CD4-positive, alpha-beta T cell (primary cell): ENCODE measurements at places on chromosomes 7 and 10. TPM values are rescaled to one million over a fixed set of nuclear protein-coding genes. Genes with fewer than 3 reads are reported as not detected.

The HECW1 gene
- not detected for total RNA-seq

The STEAP4 gene
- total RNA-seq = not detected

The UNCX gene
- not detected for total RNA-seq

The CPED1 gene
- total RNA-seq = 0.08 TPM

The ZNF239 gene
- total RNA-seq = 0.63 TPM

The CLDN12 gene
- total RNA-seq = 1.1 TPM

The DGKB gene
- not detected for total RNA-seq

GRCh38 chr7:74287303-74288033, 1.7 kb upstream of the CLIP2 start:
- no peak for DNase-seq

DNA sequence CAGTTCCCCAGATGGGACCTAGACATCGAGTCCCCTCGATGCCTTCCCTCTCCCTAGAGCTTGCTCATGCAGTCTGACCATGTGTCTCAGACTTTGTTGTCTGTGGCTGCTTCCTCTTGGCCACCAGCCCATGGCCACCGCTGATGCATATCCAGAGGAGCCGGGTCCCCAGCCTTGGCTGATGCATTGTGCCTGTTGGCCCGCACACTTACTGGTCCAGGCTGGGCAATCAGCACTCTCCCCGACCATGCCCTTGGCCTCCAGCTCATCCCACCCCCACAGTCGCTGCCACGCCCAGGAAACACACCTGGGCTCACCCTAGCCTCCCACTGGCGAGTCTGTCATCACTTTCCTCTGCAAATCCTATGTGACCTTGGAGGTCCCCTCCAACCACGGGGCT, 10.1 kb downstream of the NPC1L1 start:
- no peak for DNase-seq

DNA sequence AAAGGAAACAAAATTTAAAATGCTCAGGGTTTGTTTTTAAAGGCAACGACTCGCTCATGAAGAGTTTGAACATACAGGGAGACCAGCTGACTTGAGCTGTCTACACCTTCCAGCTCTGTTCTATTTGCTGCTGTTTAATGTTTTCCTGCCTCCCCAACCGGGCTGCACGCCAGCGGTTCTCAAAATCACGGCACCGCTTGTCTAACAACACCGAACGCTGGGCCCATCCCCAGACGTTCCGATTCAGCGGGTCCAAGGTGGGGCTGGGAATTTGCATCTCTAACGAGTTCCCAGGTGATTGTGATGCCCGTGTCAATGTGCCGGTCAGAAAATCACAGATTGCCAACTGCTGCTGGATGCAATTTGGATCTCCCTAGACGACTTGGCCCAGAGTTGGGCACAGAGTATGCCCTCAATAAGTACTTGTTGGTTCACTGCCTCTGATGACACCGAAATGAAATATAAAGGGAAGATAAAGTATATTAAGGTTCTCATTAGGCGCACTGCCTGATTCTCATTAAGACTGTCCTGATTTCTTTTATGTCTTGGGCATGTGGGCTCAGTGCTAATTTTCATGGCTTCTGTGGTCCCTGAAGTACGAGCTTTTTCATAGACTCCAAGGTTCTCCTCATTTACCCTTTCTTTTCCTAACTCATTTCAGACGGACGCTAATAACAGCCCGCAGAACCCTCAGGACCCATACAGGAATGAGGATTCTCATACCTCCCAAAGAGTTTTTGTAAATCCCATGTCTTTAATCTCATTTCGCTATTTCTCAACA, 28.5 kb downstream of the CELF2 start:
- no peak for DNase-seq

DNA sequence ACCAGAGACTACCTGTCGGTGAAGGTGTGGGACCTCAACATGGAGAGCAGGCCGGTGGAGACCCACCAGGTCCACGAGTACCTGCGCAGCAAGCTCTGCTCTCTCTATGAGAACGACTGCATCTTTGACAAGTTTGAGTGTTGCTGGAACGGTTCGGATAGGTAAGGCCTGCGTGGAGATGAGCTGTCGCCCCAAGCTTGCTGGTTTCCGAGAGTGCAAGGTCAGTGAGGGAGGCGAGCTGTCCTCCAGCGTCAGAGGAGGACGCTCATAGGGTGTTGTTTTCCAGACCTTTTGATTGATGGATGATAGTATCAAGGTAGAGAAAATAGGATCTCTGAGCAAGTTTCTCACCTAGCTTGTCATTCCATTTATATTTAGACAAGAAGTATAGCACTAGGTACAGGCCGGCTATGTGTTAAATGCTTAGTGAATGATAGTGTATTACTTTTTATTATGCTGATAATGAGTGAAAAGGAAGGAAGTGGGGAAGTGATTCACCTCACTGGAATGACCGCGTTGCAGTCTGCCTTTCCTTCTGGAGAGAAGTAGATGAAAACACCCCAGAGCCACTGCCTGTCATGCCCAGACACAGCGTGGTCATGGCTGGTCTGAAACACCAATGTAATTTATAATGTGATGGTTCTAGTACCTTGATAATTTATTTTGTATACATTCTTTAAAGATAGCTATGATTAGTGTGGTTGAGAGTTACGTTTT, 33.9 kb downstream of the BNIP3 start:
- DNase-seq = no peak

DNA sequence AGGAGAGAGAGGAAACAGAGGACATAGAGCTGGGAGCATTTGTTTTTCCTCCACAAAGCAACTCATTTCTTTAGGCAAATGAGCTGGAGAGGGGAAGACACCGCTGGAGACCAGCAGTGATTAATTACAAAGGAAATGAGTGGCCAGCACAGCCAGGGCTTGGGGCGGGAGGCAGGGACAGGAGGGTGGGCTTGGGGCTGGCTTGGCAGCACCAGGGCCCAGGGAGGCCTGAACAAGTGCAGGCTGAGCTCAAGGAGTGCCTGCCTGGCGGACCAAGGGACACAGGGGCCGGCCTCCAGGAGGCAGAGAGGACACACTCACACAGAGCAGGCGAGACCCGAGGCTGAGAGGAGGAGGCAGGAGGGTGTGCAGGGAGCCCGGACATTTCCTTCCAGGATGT, 149.0 kb upstream of the UNC5B start:
- no peak for DNase-seq

DNA sequence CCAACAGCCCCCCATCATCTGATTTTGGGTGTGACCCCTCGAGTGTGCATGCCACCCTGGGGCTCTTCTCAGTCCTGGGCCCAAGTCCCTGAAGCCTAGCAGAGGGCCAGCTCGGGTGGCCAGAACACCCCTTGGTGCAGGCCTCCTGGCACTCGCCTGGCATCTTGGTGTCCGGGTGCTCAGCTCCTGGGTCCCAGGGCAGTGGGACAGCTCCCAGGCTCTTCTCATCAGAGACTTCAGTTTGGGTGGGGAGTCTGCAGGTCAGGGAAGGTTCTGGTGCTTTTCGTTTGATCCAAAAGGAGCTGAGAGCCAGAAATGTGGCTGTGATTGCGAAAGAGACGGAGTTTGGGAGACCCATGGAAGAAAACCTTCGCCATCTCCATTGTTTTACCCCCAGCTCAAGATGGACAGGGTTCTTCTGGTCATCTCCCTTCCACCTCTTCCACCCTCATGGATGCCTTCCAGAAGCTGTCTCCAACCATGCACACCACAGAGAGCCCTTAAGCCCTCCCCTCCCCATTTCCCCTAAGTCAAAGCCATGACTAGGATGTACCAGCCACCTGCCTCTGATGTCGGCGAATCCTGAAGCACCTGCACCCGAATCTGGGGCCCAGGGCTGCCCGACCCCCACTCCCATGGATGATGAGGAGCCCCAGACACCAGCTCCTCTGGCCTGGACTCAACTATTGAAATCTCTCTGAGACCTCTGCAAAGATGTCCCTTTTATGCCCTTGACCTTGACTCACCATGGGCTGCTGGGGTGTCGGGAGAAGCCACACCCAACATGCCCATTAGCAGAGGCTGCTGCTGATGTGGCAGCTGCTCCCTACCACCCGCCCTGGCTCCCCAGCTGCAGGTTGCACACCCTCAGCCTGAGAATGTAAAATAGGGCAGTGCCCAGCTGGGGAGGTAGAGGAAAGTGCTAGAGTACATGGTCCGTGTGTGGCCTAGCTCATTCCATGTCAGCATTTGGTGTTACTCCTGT, 55.3 kb downstream of the ADCYAP1R1 start:
- DNase-seq = no peak

DNA sequence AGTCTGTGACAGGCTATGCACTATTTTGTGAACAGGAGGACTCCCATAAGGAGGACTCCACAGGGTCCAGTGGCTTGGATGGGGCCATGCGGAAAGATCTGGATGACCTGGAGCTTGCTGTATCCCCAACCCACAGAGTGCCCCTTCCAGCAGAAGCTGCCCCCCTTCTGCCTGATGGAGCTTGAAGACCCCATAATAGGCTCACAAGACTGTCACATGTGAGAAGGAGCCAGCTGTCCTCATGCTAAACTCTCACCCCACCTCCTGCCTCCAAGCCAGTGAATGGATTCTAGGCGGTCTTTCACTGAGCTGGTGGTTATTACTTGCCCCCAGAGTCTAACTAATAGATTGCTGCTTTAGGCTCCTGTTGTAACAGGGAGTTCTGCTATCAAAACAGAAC, 79.1 kb downstream of the XRCC2 start:
- no peak for DNase-seq

- DNase-seq = no peak
Observed at GRCh38 chr10:71132321-71132810, 80.0 kb upstream of the UNC5B start.

- DNase-seq = no peak
Observed at GRCh38 chr10:118020365-118020764, 26.4 kb downstream of the RAB11FIP2 start.

GRCh38 chr7:53475776-53476175, 440.3 kb downstream of the POM121L12 start:
- DNase-seq = no peak

GRCh38 chr10:2202401-2202800, 465.1 kb upstream of the ADARB2 start:
- no peak for DNase-seq

- DNase-seq = no peak
Observed at GRCh38 chr10:51640120-51640819, 59.1 kb downstream of the CSTF2T start.

DNA sequence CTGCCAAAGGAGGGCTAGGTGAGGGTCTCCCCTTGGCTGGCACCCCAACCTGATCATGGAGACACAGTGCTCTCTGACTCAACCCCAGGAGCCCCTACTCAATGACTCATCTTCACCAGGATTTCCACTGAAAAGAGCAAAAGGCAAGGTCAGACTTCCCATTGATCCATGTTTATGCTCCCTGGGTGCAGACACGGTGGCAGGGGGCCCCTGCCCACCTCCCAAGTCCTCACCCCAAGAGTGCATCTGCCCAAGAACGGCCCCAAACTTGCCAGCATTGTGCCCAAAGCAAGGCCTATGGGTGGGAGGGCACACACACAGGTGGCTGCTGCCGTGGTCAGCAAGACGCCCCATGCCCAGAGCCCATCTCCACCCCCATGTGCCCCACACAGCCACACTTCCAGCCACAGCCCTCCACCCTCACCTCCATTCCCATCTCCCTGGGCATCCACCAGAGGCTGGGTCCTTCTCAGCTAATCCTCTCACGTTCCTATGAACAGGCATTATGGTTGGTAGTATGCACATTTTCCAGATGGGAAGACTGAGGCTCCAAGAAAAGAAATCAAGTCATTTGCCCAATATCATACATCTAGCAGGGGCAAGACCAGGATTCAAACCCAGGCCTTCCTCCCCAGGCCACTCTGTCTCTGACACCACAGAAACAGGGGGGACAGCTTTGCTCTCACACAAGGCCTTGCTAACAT, 31.3 kb downstream of the FAM53B start:
- DNase-seq = no peak

DNA sequence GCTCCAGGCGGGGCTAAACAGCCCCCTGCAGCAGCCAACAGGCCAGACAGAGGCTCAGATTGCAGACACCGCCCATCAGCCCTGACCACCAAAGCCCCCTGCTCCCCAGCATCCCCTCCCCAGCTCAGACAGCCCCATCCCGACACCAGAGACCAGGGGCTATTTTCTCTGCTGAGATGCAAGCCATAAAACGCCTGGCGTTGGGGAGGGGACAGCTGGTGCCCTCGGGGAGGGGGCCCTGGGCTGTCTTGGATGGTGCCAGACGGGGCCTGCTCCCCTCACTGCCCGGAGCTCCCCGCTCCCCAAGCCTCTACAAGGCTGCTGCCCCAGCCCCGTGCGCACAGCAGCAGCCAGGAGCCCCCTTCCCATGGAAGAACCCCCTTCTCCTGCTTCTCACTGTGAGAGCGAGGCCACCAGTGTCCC, 31.8 kb downstream of the GET4 start:
- DNase-seq = no peak

DNA sequence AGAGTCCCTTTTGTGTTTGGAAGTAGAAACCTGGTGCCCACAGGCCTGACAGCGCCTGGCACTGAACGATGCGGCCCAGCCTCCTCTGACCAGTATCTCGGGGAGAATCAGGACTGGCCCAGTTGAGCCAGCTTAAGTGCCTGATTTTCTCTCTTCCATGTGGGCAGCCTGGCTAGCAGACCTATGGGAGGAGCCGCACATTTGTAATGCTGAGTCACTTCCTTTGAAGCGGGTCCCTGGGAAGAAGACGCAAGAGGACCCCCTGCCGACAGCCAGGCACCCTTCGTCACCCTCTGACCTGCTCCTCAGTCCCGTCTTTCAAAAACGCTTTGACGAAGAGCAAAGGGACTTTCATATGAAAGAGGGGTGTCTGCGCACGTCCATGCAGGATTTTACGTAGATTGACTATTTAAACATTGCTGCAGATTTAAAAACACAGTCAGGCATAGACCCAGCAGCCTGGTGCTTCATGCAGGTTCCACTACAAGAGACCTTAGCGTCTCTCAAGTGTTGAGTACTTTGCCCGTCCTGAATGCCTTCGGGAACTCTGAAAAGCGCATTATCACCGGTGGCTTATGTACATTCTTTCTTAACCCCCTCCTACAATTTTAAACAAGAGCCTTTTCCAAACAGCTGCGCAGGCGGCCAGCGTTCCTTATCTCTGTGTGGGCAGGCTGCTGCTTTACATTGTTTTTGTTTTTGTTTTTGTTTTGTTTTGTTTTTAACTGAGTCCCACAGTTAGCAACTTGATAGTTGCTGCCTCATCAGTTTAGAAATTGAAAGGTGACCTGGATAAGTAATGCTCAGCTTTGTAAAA, 36.5 kb upstream of the AP5Z1 start:
- no peak for DNase-seq

GRCh38 chr7:69654381-69654780, 56.1 kb downstream of the AUTS2 start:
- no peak for DNase-seq
